Activated T-cell treated with anti-CD3 and anti-CD28 coated beads for 48 hours (primary cell): ENCODE measurements at places on chromosomes 4 and X.

GRCh38 chrX:155967653-155968325 is 29.7 kb upstream of the IL9R start:
- DNase-seq: no peak

DNA sequence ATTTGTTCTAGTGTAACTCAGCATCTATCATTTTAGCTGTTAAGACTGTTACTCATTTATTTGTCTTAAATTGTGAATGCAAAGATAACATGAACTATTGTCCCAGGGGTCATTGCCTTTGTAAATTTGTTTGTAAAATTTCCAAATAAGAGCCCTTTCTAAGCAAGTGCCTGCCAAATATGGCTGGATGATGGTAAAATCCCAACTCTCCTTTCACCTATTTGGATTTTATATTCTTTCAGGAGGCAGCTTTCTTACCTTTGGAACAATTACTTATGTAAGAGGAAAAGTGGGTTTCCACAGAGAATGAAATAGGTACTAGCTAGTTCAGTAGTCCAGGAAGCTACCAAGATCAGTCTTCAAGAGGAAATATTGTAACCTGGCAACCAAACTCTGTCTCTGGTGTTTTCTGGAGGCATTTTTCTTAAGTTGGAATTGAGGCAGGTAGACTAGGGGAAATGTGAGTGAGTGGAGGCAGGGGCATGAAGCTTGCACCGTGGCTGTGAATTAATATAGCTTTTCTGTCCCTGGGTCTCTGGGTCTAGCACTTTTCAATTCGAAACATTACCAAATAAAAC is 363.0 kb upstream of the ZCCHC13 start:
- DNase-seq: no peak

DNA sequence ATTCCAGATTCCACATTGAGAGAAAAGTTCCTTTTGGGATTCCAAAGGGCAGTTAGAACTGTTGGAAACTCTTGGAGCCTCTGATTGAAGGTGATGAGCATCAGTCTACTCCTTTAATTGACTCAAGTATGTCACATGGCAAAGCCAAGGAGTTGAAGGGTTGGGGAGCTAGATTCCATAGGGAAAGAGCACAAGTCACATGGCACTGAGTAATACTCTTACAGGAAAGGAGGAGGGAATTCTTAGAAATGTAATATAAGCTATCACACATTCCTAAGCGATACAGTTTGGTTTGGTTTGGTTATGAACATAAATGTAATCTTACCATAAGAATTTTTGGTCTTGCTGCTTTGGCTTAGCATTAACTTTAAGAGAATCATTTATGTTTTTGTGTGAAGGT is 15.7 kb downstream of the SPCS3 start:
- no peak for DNase-seq

- DNase-seq: no peak
Observed at GRCh38 chr4:105113800-105114199, 32.9 kb upstream of the TET2 start.

DNA sequence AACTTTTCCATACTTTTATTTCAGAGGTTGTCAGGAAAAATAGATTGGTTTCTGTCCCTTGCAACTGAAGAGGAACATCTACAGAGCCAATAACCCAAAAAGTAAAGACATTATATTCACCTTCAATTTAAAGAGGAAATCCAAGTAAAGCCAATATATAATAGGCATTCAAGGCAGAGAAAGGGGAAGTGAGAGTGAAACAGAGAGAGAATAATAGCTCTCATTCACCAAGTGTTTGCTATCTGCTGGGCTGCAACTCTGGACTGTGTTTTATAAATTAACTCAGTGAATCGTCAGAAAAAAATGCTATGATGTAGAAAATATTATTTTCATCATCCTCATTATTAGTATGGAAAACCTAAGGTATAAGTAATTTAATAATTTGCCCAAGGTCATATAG is 448.5 kb downstream of the TRAM1L1 start:
- DNase-seq: no peak

- no peak for DNase-seq
Observed at GRCh38 chrX:134004084-134004483, 18.7 kb upstream of the GPC3 start.
